ENCODE measurements at places on chromosomes 2 and 18. TPM values are rescaled to one million over a fixed set of nuclear protein-coding genes. Genes with fewer than 3 reads are reported as not detected.
A peak's percentile ranks its signal among the peaks of the same experiment; 100 is the strongest.

CIB4 gene
- not detected for total RNA-seq

RFX8 gene
- total RNA-seq: not detected

DNA sequence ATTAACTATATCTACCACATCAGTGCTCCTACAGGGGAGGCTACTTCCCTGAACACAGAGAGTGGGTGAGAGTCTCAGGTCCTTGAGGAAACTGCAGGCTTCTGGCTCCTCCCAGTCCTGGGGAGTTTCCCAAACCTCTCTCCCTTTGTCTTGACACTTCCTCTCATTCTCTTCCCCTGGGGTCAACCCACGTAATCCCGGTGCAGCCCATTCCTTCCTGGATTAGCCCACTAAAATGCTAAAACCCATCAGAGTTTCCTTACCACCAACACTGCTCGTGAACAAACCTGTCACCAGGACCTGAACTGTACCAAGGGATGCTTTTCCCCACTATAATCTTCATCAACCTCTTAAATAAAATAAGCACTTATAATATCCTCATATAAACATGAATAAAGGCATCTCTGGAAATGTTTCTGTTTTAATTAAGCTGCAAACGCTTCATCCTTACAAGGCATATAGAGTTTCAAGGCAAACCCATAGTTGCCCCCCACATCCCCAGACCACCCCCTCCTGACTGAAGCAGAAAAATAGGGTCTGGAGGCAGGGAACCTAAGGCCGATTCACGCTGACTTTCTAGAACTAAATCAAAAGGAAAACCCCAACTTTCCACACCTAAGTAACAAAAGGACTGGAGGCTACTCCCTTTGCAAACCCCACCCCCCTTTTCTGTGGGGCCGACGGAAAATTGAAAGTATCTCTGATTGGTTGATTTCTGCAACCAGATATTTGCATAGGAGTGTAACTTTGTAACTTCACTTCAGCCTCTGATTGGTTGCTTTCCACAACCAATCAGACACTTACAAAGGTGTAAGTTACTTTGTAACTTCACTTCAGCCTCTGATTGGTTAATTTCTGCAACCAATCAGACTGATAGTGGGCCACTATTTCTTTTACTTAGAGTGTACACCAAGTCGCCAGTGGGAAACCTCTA is 19.0 kb downstream of the TMSB10 start:
- peak; percentile 48 for ATAC-seq

AKAIN1 gene
- total RNA-seq: not detected

PRKAG3 gene
- total RNA-seq: not detected

ZNF892 gene
- 1.3 TPM for total RNA-seq

GRCh38 chr2:240821429-240821778 is 1.4 kb upstream of the KIF1A start:
- no peak for ATAC-seq

DNA sequence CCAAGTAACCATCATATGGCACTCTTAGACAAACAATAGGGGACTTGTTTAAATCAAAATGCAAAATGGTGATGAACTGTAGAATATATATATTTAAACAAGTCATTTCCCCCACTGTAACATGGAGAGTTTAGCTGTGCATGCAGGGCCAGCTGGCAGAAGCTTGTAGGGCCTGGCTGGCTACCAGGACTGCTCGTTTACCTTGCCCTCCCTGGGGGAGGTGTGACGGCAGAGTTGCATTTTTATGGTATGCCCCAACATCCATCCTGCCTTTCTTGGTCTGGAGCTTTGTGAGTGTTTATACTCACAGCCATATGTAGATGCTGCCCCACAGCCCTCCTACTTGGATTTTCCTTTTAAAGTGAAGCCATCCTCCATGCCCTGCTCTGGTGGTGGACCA is 101.7 kb upstream of the ZFP36L2 start:
- ATAC-seq: no peak

PFN4 gene
- total RNA-seq: 0.24 TPM

DNA sequence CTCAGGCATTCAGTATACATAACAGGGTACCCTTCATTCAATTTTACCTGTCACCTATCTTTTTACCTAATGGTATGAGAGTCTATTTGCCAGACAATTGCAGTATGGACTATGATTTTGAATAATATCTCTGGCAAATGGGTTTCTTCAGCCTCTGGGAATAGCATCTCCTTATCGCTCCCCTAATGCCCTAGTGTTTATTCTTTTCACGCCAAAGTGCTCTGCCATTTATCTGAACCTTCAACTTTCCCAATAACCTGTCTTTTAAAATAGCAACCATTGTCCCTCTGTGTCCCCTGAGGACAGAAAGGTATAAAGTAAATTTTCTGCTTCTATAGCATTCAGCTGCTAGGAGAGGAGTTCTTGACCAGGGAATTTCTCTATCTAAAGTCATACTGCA is 45.0 kb upstream of the FSHR start:
- no peak for ATAC-seq

DNA sequence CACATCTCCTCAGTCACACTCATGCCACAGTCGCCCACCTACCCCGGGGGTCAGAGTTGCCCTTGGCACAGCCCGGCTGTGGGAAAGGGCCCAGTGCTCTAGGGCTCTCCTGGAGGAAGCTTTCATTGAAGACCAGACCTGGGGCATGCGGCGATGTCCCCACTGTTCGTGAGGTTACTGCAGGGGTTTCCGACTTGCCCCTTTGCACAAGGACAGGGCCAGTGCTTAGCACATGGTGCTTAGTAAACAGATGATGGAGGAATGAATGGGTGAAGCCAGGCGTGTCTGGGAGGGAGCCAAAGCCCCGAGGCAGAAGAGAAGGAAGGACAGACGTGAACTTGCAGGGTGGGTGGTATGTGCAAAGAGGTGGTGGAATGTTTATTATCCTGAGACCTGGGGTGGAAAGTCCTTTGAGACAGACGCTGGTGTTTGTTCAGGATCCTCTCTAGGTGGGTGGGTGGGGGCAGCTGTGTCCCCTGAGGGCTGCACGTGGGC is 205.9 kb upstream of the ARL4C start:
- ATAC-seq: no peak

GRCh38 chr2:127419448-127420038 is 1.3 kb downstream of the PROC start:
- no peak for ATAC-seq

DNA sequence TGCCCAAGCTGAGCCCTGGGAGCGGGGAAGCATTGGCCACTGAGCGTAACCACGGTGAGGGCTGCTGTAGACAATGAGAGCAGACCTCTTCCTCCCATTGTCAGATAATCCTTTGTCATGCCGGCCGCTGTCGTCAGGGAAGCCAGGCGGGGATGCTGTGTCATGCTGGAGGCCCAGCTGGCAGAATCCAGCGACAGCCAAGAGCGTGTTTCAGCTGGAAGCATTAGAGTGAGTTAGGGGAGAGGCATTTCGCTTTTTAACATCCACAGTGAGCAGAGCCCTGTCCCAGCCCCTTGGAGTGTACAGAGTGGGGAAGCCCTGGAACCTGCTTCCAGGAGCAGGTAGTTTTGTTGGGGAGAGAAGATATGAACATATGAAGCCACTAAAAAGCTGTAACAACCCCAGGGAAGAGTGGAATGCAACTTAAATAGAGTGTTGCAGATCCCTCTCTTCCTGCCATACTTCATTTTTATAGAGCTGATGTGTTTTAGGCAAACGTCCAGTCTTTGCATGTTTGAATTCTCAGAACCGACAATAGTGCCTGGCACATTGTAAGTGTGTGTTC is 7.0 kb downstream of the CTIF start:
- peak; percentile 32 for ATAC-seq

GRCh38 chr18:11783716-11784331 is 67.4 kb upstream of the CHMP1B start:
- ATAC-seq: no peak

DNA sequence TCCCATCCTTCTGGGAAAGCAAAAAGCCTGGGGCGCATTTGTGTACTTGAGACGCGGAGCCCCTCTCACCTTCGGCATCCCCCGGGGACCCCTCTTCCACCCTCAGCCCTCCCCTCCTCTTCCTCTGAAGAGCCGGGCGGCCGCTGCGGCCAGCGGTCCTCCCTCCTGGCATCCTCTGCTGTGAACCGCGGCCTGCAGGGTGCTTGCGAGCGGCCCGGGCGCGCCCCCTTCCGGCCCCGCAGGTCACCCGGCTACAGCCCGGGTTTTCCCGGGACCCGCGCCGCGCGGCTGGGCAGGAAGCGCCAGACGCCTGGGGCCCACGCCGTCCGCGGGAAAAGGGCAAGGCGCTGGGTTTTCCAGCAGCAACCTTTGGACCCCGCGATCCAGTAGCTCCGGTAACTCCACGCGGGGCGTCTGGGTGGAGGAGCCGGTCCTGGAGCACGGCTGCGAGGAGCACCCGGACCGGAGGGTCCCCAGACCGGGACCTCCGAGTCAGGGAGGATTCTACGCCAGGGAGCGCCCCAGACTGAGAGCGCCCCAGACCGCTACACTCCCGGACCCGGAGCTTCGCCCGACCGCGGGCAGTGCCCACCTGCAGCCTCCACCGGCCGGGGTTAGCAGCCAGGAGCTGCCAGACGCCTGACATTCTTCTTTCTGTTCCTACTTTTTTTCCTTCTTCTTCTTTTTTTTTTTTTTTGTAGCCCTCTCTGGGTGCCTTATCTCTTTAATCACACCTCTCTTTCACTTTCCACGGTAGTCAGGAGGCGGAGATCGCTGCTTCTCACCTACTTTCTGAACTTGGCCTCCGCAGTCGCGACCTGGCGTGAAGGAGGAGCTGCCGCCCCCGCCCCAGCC is at the start of gene IL18R1:
Gene IL18R1, plus strand, starts transcription at position 271 of the 855 bp plus-strand sequence. CDS start 6,865 bp downstream, outside the sequence.
- peak; percentile 91 for ATAC-seq

- peak; percentile 60 for ATAC-seq
These were observed 35.0 kb downstream of the RTN4 start for GRCh38 chr2:55014962-55015939.

DNA sequence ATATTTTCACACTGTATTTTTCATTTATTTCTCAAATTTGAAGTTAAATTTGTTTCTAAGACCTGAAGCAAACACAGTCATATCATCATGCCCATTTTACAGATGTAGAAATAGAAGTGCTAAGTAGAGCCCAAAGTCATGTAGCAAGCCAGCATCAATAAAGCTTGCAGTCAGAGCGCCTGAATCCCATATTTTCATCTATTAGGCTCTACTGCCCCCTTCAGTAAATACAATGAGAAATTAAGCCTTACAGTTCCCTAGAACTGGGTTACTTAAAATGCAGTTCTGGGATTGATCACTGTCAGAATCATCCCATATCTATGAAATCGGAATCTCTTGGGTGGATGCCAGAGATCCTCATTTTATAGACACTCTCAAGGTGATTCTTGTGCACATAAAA is 419.9 kb downstream of the TGIF1 start:
- ATAC-seq: peak; percentile 65

DNA sequence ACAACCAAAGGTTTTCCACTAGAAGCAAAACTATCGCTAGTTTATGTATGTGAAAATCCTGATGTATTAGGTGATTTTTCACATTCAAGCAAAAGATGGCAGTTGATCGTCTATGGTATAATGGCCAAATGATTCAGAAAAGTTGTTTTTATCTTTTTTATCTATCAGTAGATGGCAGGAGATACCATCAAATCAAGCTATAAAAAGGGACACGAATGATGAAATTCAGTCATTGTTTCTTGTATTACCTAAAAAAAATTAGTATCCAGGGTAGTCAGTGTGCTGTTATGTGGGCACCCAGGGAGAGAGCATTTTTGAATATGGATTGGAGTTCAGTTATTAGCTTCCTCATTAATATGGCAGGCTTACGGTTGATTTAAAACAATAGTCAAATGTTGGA is 22.9 kb upstream of the CAVIN2 start:
- no peak for ATAC-seq

GRCh38 chr2:181677912-181678586 is 2.3 kb downstream of the NEUROD1 start:
- ATAC-seq: peak; percentile 64

GRCh38 chr2:27298391-27299080 is 9.7 kb downstream of the UCN start:
- ATAC-seq: no peak

GRCh38 chr2:82411071-82411470 is 2048.0 kb downstream of the SUCLG1 start:
- no peak for ATAC-seq

GRCh38 chr2:231183851-231184250 is 14.6 kb upstream of the ARMC9 start:
- ATAC-seq: no peak

DNA sequence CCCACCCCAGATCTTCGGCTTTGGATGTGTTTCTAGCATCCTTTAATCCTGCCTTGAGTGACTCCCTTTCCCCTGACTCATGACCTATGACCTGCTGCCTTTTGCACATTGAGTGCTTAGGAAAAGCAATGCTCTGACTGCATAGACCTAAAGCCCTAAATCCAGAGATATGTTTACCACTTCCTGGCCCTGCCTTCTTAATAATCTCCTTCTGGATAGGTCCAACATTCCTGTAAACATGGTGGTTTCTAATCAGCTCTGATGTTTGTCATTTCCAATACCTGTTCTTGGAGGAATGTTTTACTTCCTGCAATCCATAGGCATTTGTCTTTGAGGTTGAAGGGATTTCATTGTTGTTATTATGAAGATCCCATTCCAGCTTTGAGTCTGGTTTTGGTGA is 2.3 kb downstream of the SLC3A1 start:
- ATAC-seq: no peak

KIF1A gene
- 0.12 TPM for total RNA-seq

- ATAC-seq: no peak
These were observed 94.2 kb downstream of the SLC8A1 start for GRCh38 chr2:40357667-40358066.

DNA sequence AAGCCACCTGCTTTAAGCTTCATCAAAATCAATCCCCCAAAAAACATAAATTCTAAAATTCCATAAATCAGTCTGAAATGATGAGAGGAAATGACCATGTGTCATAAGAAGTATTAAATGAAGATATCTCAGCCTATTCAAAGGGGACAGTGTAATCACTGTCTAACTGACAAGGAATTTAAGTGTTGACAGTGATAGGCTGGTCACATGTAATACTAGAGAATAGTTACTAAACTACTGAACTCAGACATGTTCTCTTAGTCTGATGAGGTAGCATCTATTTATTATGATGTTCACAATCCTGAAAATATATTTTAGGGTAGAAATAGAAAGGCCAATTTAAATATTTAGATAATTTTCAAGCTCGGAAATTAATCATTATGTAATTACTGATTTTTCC is 216.1 kb downstream of the L3MBTL4 start:
- ATAC-seq: no peak

DNA sequence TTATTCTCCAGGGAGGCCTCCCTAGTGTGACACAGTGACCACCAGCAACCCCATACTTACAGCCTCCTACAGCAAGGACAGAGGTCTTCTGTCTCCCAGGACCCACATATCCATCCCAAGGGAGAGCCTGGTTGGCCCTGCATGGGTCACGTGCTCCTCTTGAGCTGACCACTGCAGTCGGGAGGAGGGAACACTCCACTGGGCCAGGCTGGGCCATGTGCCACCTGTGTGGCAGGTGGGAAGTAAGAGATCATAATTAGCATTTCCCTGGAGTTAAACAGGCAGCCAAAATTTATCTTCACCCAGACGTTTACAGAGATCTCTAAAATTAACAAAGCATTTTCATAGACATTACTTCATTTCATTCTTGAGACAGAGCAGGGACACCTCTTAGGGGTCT is 33.4 kb upstream of the MLPH start:
- no peak for ATAC-seq

CNTNAP5 gene
- not detected for total RNA-seq

All from esophagus mucosa (tissue), 1 donor.